ENCODE measurements at places on chromosomes 6 and 20.

GRCh38 chr20:10581823-10582222, 92.0 kb downstream of the JAG1 start:
- no peak for DNase-seq

GRCh38 chr6:44117397-44118128, 9.7 kb downstream of the MRPL14 start:
- no peak for DNase-seq

DNA sequence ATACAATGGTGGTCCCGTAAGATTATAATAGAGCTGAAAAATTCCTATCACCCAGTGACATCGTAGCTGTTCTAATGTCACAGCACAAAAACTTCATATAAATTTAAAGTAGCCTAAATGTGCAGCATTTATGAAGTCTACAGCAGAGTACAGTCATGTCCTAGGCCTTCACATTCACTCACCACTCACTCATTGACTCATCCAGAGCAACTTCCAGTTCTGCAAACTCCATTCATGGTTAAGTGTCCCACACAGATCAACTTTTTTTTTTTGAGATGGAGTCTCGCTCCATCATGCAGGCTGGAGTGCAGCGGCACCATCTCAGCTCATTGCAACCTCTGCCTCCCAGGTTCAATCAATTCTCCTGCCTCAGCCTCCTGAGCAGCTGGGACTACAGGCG, 20.9 kb upstream of the KCNG1 start:
- no peak for DNase-seq

DNA sequence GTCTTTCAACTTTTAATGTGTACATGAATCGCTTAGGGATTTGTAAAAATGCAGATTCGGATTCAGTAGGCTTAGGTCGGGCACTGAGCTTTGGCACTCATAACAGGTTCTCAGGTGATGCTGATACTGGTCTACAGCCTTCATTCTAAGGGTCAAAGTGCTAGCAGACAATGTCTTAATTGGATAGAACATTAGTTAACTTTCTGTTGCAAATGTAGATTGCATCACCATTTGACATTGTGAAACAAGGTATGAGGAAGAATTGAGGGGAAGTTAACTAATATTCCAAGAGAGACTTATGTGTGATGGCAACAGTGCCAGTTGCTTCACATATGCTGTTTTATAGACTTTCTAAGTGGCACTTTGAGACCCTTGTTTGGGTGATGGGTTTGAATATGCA, 86.9 kb downstream of the MLIP start:
- no peak for DNase-seq

DNA sequence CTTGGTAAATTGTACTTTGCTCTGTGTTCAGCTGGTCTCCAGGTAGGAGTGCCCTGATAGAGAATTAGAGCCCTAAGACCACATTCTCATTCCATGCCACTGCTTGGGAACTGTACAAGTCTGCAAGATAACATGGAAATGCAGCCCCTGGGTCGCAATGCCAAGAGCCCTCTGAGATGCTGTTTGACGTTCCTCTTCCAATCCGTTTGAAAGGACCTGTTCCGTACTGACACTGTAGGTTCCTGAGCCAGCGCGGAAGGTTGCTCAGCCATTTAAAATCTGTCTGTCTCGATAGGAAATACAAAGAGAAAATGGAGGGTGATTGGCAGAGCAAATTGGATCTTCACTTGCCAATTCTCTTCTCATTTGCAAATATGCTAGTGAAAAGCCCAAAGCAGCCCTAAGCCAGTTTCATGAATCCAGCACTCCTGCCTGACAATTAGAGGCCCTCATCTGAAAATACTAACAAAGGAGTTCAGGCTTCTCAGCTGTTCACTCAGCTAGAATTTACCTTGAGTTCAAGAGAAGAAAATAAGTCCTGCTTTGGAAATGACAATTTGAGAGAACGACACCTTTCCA, 100.6 kb upstream of the AFDN start:
- no peak for DNase-seq

GRCh38 chr6:24431045-24431451, 28.3 kb downstream of the MRS2 start:
- DNase-seq, result peak; percentile 36

DNA sequence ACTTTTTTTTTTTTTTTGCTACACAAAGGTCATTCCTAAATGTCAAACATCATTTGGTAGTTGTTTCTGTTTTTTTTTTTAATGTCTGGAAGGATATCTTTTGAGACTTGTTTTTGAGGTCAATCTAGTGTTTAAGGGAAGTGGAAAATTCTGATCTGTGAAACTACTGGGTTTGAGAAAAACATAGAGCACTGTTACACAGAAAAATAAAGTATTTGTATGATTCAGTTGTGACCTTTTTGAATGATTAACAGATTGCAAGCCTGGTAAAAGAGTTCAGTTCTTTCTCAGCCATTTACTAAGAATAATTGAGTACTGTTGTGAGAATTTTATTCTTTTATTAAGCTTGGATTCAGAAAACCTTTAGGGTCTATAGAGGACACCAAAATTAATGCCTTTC, 276.7 kb downstream of the ADGRB3 start:
- DNase-seq, result no peak

GRCh38 chr20:23868321-23868720, 11.2 kb downstream of the CST5 start:
- no peak for DNase-seq

- no peak for DNase-seq
Measured at GRCh38 chr6:125871365-125871764, 80.6 kb downstream of the NCOA7 start.

- no peak for DNase-seq
Measured at GRCh38 chr6:143241111-143241510, 180.4 kb downstream of the AIG1 start.

DNA sequence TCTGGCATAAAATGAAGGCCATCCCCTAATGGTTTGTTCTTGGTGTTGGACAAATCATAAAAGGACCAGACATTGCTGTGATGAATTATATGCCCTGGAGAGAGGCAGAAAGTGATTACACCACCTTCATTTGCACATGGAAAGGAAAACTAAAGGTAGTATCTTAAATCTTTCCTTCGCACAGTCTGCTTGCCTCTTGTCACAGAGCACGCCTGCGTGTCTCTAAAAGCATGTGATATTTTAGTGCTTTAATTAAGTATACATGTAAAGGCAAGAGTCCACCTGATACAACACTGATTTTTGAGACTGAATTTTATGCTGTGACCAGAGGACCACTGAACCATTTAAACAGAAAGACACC, 28.8 kb upstream of the PLAGL1 start:
- DNase-seq, result no peak

DNA sequence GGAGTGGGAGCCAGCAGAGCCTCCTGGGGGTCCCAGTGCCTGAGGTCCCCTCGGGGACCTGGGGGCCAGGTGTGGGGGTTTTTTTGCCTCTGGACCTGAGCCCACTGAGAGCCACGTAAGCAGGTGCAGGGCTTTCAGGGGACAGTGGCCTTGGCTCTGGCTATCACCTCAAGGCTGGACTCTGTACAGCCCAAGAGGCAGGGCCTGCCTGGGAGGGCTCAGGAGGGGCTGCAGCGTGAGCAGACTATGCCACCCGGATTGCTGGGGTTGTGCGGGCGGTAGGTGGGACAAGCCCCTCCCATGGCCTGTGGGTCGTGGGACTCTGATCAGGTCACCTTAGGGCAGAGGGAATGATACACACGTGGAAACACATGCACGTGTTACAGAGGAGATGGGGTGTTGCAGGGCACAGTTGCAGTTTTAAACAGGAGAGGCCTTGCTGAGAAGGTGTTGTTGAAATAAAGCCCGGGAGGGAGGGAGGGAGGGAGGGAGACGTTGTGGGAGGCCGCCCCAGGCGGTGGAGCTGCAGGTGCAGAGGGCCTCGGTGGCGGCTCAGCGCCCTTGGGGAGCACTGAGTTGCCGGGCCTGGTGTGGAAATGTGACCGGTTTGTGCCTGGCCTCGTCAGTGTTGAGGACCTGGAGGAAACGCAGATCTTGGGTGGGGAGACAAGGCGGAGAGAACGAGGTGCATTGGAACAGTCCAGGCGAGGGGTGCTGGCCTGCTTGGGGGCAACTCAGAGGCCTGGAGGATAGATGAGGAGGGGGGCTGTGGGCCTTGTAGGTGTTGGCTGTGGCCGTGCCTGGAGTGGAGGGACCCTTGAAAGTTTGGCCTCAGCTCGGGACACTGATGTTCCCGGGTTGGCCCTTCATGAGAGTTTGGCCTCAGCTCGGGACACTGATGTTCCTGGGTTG, 2.3 kb downstream of the TCEA2 start:
- no peak for DNase-seq

- DNase-seq, result no peak
Measured at GRCh38 chr20:959996-960615, 42.0 kb downstream of the RSPO4 start.

DNA sequence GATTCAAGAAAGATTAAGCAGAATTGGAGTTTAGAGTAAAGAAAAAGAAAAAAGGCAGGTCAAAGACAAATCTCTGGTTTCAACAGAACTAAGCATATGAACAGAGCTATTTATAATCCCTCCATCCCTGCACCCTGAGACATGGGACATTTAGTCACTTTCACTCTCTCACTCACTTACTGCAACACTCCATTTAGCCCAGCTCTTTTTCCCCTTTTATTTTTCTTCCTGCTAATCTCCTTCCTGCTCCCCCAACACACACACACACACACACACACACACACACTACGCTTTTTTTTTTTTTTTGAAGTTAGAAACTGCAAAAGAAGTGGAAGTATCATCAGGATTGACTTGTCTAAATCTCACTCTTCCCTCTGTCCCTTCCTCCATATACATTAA, 45.1 kb upstream of the TBC1D7 start:
- DNase-seq, result no peak

DNA sequence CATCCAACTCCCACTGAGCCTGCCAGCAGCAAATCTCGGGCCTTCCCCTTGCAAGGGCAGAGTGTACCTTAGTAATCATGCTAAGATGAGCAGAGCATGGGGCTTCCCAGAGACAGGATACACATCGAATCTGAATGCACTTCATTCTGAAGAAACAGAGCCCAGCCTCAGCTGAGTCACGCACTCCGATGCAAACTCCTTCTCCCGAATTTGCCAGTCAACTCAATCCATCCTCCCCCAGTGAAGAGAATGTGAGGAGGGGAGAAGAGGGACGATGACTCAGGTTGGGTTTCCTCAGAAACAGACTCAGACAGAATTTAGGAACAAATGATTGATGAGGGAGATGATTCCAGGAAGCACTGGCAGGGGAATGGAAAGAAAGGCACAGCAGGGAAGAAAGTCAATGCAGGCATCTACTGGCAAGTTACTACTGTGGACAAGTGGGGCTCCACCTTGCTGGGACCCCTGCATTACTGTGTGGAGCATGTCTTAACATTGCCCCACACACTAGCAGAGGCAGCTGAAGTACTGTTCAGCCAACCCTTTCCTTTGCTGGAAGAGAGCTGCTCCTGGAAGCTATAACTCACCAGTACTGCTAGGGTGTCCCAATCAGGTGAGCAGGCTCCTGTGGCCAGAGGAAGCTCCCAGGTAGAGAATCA, 251.6 kb downstream of the ADGB start:
- DNase-seq, result peak; percentile 72

GRCh38 chr6:168364793-168365421, 45.3 kb upstream of the DACT2 start:
- DNase-seq, result no peak

- no peak for DNase-seq
Measured at GRCh38 chr6:68313911-68314310, 321.2 kb upstream of the ADGRB3 start.

GRCh38 chr6:151007076-151007475, 141.6 kb downstream of the MTHFD1L start:
- no peak for DNase-seq

- DNase-seq, result no peak
Measured at GRCh38 chr6:43510827-43511163, 649 bp upstream of the LRRC73 start.

DNA sequence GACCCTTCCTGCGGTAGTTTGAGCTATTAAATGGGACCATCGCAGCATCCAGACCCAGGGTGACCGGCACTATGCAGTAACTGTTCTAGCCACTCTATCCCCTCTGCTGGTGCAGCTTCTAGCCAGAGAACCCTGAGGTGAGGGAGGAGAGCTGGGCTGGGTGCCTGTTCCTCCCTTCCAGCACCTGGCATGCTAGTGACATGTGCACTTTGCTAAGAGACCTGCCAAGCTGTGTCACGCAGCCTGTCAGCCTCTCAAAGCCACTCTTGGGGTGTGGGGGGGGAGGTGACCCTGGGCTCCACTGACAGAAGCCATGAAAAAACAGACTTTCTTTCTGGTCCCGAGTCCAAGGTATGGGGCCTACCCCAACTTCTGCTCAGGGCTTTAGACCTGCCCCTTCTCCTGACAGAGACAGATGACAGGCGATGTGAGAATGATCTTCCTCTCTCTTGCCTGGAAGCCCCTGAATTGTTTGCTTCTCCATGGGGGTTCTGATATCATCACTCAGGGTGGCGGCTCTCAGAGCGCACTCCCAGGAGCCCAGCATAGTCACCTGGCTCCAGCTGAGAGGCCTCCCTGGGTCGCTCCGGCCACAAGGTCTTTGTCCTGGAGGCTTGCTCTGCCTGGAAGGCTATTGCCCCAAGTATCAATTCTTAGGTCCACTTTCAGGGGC, 47.2 kb upstream of the MLN start:
- DNase-seq, result no peak

DNA sequence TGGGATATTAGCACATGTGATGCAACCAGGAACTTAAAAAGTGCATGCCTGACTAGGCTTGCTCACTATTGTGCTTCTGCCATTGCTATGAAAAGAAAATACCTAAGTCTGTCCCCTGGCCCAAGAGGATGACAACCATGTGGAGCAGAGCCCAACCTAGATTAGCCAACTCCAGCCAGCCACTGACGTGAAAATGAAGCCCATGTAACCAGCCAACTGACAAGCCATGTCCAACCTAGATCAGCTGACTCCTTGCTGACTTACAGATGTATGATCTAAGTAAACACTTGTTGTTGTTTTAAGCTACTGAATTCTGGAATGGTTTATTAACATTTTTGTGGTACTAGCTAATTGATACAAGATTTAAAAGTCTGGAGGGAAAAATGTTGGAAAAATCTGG, 47.5 kb downstream of the PIGU start:
- DNase-seq, result no peak

GRCh38 chr20:13821876-13822275, 37.0 kb downstream of the NDUFAF5 start:
- no peak for DNase-seq

DNA sequence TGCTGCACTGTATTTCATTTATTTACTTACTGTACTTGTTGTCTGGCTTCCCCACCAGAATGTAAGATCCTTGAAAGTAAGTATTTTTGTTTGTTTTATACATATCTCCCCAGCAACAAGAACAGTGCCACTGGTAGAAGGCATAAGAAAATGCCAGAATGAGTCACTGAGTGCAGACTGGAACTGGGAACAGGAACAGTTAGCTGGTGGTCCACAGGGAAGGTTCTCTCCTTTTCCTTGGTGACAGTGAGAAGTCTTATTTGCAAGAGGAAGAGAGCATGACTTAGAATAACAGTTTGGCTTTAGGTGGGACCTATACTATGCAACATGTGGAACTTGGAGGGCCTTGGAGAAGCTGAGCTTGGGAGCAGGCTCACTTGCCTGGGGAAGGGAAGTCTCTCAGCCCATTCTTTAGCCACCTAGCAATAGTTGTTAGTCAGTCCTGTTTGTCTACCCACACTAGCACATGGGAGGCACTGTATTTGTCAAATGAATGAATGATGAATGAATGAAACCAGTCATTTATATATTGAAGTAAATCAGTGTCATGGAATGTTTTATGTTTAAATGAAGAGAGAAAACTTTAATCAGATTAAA, 203.5 kb downstream of the KCNQ5 start:
- no peak for DNase-seq
